ENCODE measurements at places on chromosomes 1 and 21.

GRCh38 chr21:27813750-27814149 is 846.9 kb upstream of the ADAMTS5 start:
- no peak for DNase-seq

GRCh38 chr1:5651964-5652821 is 340.0 kb downstream of the NPHP4 start:
- no peak for DNase-seq

GRCh38 chr1:156602557-156602993 is 1.3 kb upstream of the GPATCH4 start:
- no peak for DNase-seq

DNA sequence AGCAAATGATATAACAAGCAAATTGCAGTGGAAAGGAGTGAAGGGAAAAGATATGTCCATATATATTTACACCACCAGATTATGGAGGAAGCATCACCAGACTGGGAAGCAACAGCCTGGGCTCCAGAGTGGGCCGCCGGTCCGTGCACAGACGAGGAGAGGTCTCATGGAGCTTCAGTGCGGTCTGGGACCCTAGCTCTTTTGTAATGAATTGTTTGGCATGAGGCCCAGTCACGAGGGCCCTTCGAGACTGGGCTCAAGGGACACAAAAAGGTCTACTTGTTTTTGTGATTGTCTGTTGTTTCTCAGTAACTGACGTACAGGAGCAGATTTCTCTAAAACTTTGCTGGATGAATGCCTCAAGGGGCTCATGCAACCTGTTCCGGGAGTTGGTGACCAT is 12.9 kb upstream of the STUM start:
- DNase-seq: no peak

DNA sequence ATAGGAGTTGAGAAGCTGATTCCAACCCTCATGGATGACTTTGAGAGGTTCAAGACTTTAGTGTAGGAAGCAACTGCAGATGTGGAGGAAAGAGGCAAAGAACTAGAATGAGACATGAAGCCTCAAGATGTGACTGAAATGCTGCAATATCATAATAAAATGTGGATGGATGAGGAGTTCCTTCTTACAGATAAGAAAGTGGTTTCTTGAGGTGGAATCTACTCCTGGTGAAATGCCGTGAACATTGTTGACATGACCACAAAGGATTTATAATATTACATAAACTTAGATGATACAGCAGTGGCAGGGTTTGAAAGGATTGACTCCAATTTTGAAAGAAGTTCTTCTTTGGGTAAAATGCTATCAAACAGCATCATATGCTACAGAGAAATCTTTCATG is 28.8 kb downstream of the LTN1 start:
- no peak for DNase-seq

DNA sequence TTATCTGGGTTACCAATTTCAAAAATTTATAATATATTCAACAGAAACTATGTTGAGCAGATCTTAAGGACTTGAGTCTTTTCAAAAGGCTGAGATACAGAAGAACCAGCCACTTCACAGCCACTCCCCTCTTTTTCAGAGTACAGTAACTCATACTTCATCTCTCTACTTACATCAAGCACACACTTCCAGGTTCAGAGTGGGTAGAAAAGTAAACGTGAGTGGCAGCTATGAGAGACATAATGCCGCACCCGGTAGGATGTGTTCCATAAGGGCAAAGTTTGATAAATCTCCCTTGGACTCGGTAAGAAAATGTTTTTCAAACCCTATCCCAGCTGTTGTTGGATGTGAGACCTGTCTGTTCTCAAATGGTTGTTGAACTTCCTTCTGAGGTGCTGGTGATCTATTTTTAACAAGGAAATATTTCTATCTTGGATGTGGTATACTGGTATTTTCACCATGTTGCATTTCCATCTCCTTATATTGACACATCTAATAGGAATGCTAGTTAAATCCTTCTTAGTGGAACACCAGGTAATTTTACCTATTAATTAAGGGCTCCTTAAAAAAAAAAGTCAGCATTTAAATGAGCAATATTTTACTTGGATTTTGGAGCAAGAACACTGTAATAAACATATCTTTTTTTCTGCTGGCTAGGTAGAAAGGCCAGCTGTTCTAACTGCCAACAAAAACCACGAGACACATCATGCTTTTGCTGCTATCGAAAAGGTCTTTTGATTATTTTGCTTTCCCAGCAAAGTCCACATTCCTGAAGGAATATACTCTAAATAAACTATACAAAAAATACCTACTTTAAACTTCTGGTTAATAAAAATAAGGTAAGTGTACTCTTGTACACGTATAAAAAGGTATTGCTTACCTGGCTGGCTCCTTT is 28.2 kb downstream of the CNN3 start:
- DNase-seq: no peak

Data from left renal pelvis (tissue), 4 donors.